Pons (tissue), 1 donor: ENCODE measurements at places on chromosomes 16 and 17.
A peak's percentile ranks its signal among the peaks of the same experiment; 100 is the strongest.

- no peak for DNase-seq
Measured at GRCh38 chr16:9279291-9280068, 188.0 kb downstream of the HAPSTR1 start.

DNA sequence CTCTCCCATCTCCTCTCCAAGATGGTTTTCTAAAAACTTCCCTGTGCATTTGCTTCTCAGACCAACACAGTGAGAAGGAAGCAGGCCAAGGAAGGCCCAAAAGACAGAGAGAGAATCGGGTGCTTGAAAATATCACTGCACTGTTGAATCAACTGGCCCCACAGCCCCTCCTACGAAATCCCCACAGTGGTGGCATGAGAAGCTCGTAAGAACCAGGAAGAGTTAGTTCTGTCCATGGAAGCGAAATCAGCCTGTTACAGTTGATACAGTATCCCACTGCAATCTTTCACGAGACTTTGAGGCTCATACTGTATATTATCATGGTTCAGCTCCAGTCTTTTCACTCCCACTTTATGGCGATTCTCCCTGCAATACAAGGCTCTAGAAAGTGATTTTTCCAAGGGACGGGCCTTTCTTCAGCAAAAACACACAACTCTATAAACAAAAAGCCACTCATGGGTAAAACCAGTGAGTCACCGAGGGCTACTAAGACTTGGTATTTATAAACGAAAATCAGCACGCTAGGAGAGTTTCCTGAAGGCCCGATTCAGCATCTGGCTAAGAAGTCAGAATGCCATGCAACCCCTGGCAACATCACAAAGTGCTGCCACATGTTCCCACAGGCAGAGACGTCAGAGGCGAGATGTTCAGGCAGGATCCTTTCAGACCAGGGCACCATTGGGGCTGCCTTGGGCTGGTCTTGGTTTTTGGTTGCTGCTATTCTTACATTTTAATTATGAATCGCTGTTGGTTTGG, 185.7 kb downstream of the IRX5 start:
- no peak for DNase-seq

DNA sequence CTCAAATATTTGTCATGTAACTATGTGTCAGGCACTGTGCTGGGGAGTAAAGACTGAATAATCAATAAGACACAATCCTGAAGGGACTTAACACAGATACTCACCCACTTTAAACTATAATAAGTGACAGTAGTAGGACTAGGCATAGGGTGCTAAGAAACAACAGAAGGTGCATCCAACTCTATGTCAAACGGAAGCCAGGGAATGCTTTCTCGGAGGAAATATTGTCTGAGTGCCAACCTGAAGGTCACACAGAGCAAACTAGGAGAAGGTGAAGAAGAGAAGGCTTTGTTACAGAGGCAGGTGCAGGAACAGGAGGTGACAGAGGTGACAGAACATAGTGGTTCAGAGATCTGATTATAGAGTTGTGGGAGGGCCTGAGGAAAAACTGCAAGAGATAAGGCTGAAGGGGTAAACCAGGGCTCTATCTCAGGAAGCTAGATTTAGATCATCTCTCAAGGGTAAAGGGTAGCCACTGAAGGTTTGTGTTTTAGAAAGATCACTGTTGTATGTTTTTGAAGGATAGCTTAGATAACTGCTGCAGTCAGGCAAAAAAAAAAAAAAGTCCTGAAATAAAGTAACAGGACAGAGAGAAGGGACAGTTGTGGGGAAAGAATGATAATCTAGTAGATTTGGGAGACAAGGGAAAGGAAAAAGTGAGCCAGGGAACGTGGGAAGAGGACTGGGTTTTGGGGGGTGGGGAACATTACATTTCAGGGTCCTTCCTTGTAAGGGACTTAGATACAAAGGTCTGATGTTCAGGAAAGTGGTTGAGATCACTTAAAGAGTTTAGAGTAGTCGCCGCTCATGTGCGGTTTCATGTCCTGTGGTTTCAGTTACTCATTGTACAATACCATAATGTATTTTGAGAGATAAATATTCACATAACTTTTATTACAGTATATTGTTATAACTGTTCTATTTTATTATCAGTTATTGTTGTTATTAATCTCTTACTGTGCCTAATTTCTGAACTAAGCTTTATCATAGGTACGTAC, 85.6 kb upstream of the NETO2 start:
- no peak for DNase-seq

DNA sequence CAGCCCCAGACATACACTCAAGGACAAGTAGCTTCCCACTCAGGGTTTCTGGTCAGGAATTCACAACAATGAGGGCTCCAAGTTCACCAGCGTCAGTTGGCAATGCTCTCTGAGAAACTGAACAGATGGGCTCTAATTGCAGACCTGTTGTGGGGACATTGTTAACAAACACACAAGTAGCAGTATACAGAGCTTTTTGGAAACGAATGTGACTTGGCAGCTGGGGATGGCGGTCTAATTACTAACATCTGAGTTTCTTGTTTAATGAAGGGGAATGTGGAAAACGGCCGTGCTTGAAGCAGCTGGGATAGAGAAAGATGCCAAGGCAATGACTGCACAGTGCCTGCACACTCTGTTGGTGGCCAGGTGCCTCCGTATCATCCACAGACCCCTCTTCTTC, 316.1 kb upstream of the IRX3 start:
- no peak for DNase-seq

GRCh38 chr17:69457603-69458002, 43.1 kb downstream of the MAP2K6 start:
- DNase-seq, result no peak

GRCh38 chr16:79177018-79177417, 423.5 kb downstream of the MAF start:
- DNase-seq, result no peak

GRCh38 chr17:34169496-34169895, 85.6 kb upstream of the CCL2 start:
- DNase-seq, result no peak

DNA sequence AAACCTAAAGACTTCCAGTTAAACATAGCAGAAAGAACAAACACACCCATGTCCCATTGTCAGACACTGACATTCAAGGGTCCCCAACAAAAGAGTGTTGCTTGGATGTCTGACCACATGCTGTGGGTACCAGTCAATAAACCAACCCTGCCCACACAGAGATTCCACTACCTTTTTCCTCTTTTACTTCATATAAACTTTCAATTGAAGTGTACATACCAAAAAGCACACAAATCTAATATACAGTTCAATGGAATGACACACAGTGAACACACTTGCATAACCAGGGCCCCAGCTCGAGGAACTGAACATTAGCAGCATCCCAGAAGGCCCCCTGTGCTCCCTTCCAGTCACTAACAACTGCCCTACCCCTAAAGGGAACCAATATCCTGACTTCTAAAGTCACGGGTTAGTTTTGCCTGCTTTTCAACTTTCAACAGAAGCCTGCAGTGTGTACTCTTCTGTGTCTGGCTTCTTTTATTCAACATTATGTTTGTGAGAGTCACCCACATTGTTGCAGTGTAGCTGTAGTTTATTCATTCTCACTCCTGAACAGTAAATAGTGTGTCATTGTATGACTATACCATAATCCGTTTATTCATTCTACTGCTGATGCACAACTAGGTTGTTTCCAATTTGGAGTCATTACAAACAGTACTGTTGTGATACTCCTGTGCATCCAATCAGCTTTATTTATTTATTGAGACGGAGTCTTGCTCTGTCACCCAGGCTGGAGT, 18.0 kb downstream of the CFDP1 start:
- DNase-seq, result peak; percentile 74

DNA sequence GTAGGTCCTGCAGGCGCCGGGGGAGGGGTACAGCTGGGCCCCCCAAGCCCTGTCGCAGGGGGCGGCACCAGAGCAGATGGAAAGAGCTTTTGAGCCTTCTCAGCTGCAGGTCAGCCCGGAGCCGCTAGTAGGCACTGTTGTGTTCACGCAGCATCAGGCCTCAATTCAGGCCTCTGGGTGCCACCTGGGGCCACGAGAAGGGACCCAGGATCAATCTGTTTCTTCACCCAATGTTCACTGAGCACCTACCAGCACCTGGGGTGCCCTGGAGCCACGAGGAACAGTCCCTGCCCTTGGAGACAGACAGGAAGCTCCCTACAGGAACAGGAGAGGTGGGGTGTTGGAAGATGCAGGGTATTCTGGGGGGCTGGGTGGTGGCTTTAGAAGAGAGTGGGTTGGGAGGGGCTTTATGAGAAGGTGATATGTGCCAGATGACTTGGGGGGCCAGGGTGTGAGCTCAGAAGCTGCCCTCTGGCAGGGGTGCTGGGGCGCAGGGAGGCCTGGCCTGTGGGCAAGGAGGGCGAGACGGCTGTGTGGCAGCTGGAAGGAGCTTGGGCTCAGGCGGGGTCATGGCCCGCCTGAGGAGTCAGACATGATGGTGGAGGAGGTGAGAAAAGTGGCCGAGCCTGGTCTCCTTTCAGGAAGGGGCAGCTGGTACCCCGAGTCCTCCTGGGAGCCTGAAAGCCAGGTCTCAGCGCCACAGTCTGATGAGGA, 121.9 kb upstream of the GSE1 start:
- DNase-seq, result no peak

DNA sequence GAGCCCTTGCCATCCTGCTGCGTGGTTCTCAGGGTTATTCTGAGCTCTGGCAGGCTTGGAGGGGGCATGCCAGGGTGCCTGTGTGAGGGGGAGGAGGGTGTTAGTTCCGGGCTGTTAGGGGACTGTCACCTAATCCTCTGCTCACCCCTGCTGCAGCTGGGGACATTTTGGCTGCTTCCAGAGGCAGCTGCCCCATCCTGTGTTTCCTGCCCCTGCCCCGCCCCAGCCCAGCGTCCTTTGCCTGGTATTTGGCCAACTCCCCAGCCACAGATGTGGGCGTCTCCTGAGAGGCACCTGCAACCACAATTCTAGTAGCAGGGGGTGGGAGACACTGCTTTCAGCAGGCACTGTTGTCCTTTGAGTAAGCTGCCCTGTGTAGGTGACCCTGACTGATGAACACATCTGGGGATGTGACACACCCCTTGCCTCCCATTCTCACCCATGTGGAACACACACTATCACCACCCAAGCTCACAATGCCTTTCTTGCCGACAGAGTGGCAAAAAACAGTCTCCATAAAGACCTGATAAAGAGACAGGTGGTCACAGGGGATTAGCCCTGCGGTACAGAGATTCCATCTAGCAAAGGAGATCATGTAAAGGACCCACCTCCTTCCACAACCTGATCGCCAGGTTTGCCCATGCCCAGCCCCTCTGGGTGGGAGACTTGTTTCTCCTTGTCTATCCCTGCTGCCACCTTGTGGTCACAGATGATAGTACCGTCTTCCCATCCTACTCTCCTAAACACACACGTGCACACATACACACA, at the start of gene CHRNE:
TSS of gene CHRNE (minus strand) at position 48 of the 768 bp plus-strand sequence. CDS start at position 13, 35 bp downstream.
- DNase-seq, result peak; percentile 85

DNA sequence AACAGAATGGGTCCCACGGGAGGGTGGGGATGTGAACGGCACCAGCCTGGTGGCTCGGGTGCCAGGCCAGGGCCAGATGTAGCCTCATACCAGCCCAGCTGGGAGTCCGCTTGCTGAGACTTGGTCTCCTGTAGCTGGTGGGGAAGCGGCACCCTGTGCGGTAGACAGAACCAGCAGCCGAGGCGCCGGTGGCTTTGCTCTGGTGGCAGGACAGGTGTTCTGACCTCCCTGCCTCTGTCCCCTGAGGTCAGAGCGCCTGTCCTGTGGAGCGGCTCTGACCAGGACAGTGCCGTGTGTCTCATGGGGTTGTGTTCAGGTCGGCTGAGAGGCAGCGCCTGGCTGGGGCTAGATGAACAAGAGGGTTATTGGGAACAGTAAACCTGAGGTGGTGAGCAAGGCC, 20.1 kb downstream of the RAB40C start:
- DNase-seq, result no peak

DNA sequence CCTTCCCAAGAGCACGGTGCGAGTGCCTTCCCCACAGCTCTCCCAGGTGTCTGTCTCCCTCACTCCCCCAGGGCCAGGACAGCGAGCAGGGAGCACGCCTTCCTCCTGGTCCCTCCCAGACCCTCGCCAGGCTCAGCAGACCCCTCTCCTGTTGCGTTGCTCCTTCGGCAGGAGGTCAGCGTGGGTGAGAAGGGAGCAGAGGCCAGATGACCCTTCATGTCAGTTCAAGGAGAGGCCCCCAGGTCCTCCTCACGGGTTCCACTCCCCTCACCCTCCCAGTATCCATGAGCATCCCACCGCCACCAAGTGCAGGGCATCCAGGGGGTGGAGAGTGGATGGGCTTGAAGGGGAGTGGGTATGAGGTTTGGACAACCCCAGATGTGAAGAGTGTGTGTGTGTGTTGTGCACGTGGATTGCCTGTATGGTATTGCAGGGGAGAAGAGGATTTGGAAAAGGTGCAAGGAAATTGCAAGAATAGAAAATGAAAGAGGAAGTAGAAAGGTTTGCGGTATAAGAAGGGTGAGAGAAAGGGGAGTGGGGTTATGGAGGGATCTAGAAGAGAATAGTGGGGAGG, 17.7 kb downstream of the SGCA start:
- no peak for DNase-seq

GRCh38 chr16:83949724-83950001, 3.4 kb upstream of the OSGIN1 start:
- no peak for DNase-seq

DNA sequence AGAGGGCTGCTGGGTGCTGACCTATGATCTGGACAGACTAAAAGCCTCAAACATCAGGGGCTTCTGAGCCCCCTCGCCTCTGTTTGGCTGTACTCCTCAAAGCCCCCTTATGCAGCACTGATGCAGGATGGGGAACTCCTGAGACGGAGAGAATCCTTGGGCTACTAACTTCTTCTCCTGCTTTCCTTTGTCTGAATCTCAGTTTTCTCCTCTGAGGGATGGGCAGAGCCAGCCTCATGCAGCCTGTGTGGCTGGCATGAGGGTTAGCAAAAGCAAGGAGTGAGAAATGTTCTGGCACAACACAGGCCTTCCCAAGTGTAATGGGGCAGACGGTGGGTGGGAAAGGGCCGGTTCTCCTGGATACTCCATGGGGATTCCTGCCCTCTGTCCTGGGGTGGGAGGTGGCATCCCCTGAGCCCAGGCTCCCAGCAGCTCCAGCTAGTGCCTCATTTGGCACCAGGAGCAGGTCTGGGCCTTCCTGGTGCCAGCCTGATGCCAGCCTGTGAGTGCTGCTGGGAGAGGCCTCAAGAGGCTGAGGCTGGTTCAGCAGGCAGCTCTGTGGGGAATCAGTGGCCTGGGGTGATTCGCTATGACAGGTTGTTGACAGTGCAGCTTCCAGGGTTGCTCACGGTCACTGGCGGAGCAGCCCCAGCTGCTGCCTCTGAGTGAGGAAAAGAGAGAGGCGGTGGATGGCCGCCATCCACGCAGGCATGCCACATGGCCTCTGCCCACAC, 4.0 kb upstream of the BRD7 start:
- DNase-seq, result peak; percentile 24
